RPMI7951 (cell line): ENCODE measurements at places on chromosomes 11 and 22.

DNA sequence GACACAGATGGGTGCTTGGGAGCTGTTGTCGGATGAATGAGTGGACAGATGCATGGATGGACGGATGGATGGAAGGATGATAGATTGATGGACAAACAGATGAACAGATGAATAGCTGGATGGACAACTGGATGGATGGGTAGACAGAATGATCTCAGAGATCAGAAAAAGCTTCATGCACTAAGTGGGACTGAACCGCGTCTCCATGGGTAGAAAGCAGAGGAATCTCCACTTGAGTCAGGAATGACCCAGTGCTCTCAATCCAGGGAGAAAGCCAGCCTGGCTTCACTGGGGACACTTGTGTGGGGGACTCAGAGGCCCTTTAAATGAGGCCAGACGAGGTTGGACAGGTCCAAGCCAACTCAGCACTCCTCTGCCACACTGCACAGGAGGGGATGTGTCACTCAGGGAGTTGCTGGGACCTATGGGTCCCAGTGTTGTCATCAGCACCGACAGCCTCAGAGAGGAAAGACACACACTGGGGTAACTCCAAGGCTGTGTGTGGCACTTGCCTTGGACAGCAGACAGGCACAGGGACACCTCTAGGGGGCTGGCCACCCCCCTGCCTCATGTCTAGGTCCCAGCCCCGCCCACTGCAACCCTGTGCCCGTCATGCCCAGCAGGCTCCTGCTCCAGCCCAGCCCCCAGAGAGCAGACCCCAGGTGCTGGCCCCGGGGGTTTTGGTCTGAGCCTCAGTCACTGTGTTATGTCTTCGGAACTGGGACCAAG, 5.6 kb downstream of the IGLL5 start:
- DNase-seq = no peak

GRCh38 chr11:28017816-28018215, 90.1 kb downstream of the KIF18A start:
- DNase-seq = peak; percentile 8

DNA sequence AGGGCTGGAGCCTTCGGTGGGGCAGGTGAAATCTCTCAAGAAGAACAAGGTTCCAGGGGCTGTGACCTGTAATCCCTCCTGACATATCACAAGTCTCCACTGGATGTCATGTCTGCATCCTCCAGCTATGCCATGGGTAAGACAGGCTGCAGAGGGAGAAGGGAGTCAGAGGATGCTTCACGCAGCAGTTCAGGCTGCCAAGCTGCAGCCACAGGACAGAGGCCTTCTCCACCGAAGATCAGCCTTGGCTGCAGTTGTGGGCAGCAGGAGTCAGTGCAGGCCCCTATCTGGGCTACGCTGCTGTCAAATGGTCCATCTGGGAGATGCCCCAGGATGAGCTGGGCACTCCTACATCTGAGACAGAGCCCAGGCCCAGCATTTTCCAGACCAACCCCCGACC, 25.0 kb downstream of the DKK3 start:
- no peak for DNase-seq

DNA sequence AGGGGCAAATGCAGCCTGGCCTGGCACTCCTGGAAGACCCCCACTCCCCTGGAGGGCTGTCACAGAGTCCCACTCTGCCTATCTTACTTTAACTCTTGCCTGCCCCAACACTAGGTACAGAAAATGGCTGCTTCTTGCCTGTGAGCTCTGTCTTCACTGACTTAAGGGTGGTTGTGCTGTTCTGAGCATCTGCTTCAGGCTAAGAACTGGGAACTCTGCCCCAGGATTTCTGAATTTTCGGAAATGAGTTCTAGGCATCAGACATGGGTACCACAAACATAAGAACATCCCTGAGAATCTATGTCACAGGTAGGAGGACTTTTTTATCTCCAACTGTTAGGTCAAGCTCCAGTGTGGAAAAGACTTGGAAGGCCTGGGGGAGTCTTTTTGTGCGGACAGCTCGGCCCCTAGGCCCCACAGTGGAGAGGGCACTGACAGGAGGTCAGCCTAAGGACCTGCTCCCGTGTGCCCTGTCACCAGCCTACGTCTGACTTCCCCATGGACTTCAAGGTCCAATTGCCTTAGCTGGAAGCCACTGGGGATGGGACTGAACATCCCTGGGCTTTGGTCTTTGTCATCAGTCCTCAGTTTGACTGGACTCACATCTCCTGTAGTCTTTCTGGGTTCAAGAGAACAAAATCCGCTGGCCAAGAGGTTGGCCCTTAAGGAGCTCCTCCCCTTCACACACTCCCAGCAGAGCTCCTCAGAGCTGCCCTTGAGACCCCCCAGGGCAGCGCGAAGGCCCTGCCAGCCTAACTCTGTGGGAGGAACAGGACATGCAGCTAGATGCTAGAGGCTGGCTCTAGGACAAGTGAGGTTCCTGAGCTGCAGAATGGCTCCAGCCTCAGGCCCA, 31.9 kb downstream of the PPP2R1B start:
- DNase-seq = peak; percentile 18

- DNase-seq = peak; percentile 20
These were observed 3.7 kb upstream of the FLRT1 start for GRCh38 chr11:64032050-64032449.

- peak; percentile 75 for DNase-seq
These were observed 19.2 kb upstream of the OR56A3 start for GRCh38 chr11:5922749-5923426.

DNA sequence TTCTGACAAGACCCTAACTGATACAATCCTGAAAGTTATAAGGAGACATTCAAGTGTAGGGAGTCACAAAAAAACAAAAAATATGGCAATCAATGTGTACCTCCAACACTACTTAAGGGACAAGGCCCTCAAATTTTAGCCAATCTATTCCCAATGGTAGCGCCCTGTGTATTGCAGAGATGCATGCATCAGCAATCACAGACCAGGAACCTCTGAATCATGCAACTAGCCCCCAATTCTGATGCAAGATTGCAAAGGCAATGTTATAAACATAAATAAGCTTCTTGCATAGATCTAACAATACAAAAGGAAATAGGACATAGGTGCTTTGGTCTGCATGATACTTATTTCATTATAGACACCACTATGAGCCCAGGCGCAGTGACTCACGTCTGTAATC, 29.7 kb upstream of the SIK2 start:
- no peak for DNase-seq

DNA sequence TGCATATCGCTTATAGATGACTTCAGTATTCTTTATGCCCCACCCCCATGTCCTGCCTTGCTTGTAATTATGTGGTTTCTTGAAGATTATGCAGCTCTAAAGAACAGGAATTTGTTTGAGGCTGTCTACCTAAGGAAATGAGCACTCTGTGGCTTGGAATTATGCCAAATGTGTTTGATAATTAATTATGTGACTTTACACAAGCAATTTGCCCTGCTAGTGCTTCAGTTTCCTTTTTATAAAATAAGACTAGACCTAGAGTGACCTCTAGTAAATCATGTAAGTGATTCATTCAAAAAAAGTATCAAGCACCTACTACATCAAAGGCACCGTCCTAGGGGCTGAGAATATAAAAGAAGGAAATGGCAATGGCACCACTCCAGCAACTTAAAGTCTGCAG, 491.5 kb upstream of the KIRREL3 start:
- DNase-seq = peak; percentile 12
